Stomach (tissue), 19 donors: ENCODE measurements at places on chromosomes 12 and 14. TPM values are rescaled to one million over a fixed set of nuclear protein-coding genes. Genes with fewer than 3 reads are reported as not detected.

The STYK1 gene
- polyA plus RNA-seq: 4.3 TPM

The PTHLH gene
- polyA plus RNA-seq: 0.75 TPM

The GPR137C gene
- polyA plus RNA-seq: not detected

The NYNRIN gene
- 2.3 TPM for polyA plus RNA-seq

DNA sequence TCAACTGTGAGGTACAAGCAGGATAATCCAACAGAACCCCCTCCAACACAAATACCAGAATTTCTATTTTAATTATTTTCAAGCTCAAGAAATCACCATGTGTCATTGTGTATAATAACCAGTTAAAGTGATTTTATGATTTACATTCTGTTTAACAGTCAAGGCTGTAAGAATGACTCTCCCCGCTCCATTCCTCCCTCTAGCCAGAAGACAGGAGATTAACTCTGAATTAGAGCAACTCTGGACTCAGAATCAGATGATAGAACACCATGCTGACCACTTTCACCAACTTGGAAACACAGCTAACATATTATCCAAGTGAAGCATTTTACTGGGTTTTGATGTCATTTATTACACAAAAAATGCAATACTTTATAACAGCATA is 71.9 kb downstream of the ATP2B1 start:
- DNase-seq: no peak

DNA sequence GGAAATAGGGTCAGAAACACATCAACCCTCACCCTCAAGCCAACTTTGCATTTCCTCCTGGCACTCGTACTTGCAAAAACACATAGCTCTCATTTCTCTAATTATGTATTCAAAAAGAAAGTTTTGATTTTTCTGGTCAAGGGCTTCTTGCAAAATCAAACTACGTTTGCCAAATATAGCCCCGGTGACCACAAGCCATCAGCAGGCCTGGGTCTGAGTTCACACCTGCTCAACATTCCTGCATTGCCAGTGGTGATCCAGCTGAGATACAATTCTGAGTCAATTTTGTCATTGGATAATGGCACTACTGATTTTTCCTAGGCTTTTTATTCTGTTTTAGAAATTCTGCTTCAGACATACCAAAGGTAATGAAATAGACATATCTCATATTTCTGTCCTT is 10.7 kb upstream of the BHLHE41 start:
- DNase-seq: no peak

DNA sequence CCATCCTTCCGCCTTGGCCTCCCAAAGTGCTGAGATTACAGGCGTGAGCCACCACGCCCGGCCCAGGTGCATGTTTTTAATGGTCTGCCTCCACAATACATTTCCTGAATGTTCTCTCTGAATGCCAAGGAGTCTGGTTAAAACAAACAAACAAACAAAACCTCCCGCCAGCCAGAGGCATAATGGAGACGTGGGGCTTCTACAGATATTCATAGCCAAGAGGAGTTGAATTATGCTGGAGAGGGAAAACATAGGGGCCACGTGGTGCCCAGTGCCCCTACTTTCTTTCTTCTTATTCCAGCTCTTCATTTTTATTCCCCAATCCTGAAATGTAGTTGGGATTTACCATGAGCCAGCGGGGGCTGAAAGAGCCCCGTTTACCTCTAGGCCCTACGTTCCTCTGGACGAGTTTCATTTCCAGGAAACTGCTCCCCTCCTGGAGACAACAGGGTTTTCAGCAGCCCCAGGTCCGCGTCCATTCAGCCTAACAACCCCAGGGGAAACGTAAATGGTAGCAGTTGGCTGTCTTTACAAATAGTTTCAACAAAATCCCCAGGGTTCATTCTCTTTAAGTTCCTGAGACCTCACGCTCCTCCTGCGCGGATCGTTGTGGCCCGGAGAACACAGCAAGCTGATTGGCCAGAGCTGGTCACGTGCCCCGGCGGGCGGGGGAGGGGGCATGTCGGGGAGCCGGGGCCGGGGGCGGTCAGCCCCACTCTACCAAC is 108.5 kb upstream of the ESRRB start:
- DNase-seq: peak; percentile 45

DNA sequence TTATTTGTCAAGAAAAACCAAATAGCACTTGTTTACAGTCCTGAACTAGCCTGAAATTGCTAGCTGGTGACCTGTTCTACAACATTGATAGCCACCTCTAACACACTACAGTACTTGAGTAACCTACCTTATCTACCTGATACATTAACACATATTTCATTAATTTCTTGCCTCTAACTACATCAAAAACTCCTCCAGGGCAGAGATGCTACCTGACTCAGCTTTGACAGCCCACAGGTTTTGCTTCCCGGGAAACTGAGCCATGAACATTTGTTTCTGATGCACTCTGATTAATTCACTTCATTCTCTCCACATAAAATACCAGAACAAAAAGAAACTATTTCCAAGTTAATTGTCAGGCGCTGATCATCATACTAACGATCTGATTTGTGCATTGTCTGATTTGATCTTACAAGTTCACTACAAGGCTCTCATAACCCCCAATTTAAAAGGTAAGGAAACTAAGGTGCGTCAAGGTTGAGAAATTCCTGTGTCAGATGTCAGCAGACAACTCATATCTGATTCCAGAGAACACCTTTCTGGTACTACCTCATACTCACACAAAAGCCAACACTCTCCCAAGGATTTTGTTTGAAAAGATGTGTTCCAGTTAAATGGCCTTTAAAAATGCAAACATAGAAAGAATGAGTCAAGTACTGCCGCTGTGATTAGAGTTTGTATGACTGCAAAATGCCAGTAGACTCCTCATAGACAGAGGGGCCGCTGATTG is 768.7 kb downstream of the BCL11B start:
- DNase-seq: no peak

GRCh38 chr12:121214166-121214777 is 4.3 kb downstream of the P2RX4 start:
- no peak for DNase-seq

DNA sequence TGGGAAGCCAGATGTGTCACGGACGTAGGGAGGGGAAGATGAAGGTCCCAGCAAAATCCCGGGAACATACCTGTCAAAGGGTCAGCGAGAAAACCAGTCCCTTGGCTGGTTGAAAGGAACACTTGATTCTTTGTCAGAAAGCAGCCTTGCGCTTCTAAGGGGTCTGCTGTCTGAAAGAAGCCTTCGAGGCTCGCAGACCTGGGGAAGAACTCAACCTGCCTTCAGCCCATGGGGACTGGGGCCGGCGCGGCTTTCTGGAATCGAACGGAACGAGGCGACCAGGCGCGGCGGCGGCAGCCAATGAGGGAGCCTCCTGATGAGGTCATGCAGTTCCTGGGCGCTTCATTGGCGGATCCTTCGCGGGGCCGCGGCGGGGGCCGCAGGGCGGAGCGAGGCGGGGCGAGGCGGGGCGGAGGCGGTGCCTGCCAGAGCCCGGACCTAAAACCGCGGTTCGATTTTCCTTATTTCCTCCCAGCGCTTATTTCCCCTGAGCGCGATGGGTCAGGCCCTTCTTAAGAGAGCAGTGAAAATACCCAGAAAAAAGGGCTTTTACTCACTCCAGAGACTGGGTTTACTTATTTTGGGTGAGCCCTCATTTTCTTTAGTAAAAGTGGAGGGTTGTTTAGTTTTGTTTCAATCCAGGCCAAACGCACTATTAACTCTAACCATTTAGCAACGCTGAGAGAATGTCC is 11.8 kb upstream of the TTC7B start:
- peak; percentile 98 for DNase-seq

DNA sequence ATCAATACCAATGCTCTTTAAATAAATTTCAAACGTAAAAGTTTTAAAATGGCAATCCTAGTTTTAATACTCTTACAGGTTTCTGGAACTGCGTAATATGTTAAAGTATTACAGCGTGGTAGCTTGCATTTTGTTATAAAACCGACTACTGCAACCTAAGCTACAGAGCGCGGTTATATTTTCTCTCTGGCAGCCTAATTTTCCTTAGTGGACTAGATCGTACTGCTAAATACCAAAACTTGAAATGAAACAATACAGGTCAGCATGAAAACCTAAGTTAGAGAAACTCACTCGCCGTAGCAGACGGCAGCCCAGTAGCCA is 1.2 kb downstream of the CCDC92 start:
- DNase-seq: no peak

DNA sequence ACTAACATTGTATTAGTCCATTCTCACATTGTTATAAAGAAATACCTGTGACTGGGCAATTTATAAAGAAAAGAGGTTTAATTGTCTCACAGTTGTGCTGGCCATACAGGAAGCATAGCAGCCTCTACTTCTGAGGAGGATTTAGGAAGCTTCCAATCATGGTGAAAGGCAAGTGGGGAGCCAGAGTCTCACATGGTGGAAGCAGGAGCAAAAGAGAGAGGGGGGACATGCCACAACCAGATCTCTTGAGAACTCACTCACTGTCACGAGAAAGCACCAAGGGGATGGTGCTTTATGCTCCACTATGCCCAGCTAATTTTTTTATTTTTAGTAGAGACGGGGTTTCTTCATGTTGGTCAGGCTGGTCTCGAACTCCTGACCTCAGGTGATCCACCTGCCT is 13.3 kb downstream of the OS9 start:
- no peak for DNase-seq
